ENCODE measurements at places on chromosomes 2 and 18.

GRCh38 chr2:55885127-55885943 is 38.2 kb downstream of the EFEMP1 start:
- DNase-seq, result no peak

GRCh38 chr2:213316001-213316735 is 31.9 kb downstream of the SPAG16 start:
- DNase-seq, result no peak

DNA sequence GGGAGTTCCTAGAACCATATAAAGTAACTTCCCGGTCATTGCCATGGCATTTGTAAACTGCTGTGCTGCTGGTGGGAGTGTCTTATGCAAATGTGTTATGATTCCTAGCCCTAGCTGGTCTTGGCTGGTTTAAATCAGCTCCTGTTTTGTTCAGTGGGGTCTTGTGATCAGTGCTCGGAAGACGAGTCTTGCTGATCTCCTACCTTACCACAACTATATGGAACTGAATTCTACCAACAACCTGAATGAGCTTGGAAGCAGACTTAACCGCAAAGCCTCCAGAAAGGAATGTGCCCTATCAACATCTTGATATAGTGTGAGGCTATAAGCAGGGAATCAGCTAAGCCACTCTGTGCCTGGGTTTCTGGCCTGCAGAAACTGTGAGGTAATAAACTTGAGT is 33.5 kb downstream of the POLE4 start:
- no peak for DNase-seq

- DNase-seq, result peak; percentile 76
Measured at GRCh38 chr2:88626171-88627054, 851 bp downstream of the EIF2AK3 start.

DNA sequence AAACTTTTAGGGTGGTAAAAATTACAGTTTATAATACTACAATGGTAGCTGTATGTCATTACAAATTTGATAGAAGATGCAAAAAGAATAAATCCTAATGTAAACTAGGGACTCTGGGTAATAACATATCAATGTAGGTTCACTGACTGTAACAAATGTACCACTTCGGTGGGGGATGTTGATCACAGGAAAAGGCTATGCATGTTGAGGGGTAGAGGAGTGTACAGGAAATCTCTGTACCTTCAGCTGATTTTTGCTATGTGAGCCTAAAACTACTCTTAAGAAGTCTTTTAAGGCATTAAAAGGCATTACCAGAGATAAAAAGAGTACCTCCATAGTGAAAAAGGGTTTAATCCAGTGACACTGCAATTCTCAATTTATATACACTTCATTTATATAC is 25.0 kb downstream of the TRIP12 start:
- no peak for DNase-seq

DNA sequence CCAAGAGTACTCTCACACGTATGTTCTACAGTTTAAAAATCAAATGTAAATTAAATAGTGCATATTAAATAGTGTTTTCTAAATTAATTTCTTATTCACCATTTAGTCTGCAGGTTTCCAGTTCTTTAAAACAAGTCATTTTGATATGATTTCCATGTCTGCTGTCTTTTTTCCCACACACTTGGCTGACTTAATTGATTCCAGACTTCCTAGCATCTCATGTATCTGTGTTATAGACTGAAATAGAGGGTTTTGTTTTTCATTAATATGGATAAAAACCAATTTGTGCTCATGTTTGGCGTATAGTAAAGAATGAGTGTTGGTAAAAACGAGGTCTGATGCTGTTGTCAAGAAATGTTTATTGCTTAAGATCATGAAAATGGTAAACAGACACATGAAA is 104.3 kb downstream of the SRBD1 start:
- no peak for DNase-seq

DNA sequence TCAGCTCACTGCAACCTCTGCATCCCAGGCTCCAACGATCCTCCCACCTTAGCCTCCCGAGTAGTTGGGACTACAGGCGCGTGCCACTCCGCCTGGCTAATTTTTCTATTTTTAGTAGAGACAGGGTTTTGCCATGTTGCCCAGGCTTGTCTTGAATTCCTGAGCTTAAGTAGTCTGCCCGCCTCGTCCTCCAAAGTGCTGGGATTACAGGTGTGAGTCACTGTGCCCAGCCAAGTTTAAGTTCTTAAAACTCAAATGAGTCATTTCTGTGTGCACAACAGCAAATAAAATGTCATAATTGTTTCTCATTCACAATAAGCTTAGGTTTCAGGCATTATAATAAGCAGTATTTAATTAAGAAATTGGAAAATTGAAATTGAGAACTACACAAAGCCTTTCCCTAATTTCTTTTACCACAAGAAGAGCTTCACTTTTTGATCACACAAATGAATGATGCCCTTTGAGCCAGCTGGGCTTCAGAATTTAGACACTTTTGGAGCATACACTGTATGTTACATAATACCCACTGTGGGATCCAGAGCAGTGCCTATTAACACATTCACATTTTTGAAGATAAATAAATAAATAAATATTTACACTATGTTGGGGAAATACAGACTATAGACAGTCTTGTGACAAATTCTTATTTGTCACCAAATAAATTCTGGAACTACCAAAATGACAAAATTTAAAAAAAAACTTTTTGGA is 8.6 kb upstream of the ME2 start:
- DNase-seq, result no peak

DNA sequence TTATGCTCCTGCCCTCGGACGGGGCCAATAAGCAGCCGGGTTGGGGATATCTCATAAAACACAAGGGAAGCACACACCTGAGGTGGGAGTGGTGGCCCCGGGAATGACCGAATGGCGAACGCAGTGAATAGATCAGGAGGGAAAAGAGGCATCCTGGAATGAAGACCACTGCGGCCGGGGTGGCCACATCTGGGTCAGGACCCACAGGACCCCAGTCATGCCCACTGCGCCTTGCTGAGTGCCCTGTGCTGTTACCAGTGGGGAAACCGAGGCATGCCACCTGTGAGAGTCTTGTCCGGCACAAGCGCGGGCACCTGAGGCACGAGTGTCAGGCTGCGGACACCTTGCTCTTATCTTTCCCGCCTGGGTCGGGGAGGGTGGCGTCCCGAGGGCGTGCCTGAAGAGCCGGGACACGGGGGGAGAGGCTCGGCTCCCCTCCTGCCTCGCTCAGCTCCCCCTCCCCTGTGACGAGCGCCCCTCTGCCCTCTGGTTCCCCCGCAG is 1.6 kb downstream of the PDCD1 start:
- peak; percentile 75 for DNase-seq

DNA sequence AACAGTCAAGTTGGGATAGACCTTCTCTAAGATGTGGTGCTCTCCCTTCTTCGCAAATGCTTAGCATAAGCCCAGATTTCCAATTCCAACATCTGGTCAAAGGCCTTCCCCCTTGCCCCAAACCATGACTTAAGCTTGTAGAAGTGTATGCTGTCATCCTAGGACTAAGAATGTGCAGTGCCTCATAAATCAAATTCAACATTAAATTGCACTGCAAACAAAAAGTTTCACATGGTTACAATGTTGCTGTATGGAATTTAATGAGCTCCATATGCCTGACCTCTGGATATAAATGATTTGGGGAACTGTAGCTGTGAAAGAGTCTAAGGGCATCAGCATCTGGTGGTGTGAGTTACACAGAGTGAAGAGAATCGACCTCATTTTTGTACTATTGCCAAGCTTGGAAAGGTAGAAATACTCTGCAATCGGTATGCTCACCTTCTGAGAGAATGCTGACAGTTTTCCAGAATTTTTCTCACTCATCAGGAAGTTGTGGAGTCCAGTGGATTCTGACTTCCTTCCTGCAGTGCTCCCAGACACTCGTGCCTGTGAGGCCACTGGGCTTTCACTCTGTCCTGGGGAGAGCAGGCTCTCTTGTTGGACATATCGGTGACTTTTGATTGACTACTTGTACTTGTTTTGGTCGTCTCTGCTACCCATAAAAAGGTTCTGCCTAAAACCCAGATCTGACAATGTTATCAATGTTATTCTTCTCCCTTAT is 40.6 kb downstream of the FASTKD2 start:
- DNase-seq, result no peak

DNA sequence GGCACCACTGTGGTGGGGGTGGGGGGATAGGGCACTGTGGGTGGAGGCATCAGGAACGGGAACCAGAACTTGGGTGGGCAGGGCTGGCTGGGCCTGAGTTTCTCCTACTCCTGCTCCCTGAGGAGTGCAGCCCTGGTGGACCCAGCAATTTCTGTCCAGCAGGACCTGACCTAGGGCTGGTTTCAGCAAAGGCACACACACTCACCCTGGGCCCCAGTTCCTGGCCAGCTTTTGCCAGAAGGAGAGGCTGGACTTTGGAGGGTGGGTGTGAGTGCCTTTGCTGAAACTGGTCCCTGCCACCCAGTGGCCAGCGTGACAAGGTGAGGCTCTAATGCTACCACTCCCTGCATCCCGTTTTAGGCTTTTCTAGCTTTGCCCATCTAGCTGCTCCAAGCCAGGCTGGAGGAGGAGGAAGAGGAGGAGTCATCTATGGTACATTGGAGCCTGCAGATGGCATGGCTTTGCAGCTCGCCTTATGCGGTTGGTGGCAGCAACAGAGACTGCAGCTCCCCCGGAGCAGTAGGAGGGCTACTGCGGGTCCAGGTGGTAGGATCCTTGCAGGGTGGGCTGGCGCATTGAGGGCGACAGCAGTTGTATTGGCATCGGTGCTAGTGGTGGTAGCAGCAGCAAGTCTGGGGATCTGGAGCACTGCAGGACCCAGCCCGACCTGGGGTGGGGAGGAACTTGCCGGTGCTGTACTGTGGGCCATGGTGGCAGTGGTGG is 40.4 kb upstream of the IMP4 start:
- no peak for DNase-seq

GRCh38 chr2:233620204-233620603 is 2.8 kb downstream of the UGT1A8 start:
- no peak for DNase-seq

DNA sequence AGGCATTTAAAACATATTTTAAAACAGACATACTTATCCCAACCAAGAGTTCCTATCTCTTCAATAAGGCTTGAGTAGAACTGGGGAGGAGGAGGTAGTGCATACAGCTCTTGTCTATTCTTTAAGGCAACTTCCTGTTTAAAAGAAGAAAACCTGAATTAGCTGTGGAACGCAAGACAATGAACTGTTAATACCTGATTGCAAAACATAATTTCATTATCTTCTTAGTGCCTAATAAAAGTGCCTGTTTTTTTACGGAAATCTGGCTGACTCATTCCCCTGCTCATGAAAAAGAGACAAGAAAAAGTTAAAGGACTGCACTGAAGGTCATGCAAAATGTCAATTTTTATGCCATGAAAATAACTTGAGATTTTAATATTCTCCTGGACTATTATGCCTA is 19.2 kb downstream of the FANCL start:
- DNase-seq, result no peak

GRCh38 chr2:124804014-124804940 is 779.2 kb downstream of the CNTNAP5 start:
- DNase-seq, result no peak

DNA sequence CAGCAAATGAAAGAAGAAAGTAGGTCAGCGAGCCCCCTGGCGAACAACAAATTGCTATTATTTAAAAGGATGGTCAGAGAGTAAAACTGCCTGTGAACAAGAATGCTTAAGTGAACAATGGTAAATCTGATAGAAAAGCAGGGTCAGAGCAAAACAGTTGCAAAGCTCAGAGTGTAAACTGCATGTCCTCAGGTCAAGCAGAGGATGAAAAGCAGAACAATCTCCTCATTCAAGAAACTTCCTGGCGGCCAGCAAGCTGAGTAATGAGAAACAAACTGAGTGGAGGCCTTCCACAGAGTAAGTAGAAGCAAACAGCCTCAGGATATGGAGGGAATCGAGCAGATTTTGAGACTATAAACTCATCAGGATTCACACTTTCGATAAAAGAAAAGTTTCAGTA is 117.9 kb downstream of the PPP1R1C start:
- DNase-seq, result no peak

GRCh38 chr2:240571314-240571973 is 3.2 kb downstream of the RNPEPL1 start:
- peak; percentile 58 for DNase-seq

DNA sequence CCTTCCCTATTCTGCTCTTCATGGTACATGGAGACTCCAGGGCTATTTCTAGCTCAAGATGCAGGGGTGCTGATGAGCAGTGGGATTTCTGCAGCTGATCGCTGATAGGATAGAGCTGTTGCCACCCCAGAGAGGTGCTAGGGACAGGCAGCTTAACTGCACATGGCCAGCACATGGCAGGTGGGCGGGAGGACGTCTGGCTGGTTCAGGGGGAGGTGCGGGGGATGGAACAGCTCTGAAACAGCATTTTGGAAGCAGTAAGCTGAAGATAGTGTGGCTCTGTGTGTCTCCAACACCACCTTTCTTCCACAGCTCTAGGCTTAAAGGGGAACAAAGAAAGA is 151.9 kb upstream of the PELI1 start:
- DNase-seq, result no peak

- DNase-seq, result peak; percentile 16
Measured at GRCh38 chr2:119248751-119249150, 25.1 kb downstream of the STEAP3 start.

- no peak for DNase-seq
Measured at GRCh38 chr2:227996366-227996765, 124.9 kb downstream of the DAW1 start.

DNA sequence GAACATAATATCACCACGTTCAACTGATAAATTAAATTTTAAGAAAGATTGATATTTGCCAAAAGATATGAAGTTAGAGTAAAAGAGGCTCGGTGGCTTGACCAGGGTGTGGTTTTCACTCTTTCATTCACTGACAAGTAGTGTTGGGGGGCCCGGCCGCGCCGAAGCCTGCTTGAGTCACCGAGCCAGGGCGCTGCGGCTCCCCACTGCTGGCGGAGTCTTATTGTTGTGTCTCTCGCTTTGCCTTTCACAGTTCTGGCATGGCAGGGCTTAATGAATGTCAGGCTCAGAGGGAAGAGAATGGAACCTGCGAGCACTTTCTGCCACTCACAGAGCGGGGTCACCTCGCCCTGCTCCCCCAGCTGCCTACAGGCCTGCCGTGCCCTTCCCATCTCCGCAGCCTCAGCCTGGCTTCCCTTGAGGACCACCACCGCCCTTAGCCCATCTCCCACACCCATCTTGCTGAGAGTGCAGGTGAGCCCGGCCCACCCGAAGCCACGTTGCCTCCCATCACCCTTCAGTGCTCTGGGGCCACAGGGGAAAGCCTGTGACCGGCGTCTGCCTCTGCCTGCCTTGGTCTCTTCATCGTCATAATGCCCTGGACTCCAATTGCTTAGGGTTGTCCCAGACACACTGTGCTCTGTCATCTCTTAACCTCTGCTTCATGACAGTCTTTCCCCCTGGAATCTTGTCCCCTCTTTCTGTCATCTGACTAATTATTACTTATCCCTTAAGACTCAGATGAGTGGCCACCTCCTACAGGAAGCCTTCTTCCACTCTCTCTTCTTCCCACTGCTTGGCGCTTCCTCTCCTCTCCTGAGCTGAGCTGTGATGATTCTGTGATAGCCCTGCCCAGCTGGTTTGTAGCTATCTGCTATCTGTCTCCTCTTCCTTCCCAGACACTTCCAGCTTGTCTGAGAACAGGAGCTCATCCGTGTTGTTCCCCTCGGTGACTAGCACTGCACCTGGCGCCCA is 142.5 kb downstream of the FAM210A start:
- DNase-seq, result no peak

DNA sequence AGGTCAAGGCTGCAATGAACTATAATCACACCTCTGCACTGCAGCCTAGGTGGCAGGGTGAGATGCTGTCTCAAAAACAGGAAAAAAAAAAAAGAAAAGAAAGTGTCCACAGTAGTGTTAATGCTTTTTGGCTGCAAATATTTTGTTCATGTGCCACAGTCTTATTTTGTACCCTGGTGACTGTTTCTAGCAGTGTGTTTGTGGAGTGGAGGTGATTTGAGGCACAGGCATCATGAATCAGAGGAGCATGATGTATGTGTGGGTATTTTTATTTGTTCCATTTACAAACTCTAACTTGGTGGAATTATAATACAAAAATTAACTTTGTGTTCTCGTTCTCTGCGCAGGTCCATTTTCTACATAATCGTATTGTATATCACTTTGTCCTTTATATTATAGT is 30.6 kb downstream of the DTNA start:
- no peak for DNase-seq

All from suprapubic skin (tissue), 4 donors.